ENCODE measurements at places on chromosomes 6 and 20.

DNA sequence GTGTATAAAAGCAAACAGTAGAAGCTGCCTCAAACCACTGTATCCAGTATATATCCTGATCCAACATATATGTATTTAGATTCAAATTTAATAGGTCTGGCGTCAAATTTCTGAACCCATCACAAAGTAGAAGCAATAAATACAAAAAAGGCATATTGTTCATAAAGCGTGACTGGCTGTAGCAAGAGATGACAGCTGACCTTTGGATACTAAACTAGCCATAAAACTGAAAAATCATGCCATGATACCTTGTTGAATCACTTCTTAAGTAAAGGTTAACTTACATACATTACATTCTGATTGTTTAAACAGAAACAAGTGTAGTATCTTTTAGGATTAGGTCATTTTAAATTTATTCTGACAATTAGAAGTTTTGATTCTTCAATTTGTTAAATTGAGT is 372.0 kb upstream of the FLRT3 start:
- DNase-seq: no peak

- DNase-seq: no peak
Observed at GRCh38 chr6:16238963-16239797, 793 bp downstream of the GMPR start.

DNA sequence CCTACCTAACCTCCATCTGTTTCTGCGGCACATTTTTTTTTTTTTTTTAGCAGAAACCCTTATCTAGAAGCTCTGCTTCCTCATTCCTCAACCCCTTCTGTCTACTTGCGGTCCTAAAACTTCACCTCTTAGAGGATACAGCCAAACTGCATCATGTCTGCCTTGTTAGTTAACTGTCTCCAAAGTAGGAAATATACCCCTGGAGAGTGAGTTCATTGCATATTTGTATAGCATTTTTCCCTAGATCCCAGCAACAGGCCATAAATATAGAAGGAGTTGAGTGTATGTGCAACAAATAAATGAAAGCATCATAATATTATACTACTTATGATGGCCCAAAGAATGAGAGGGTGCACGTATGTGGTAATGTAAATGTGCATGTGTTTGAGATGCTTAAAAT is 1288.6 kb upstream of the GJE1 start:
- DNase-seq: no peak

- DNase-seq: no peak
Observed at GRCh38 chr20:35988910-35989463, 20.6 kb downstream of the CNBD2 start.

DNA sequence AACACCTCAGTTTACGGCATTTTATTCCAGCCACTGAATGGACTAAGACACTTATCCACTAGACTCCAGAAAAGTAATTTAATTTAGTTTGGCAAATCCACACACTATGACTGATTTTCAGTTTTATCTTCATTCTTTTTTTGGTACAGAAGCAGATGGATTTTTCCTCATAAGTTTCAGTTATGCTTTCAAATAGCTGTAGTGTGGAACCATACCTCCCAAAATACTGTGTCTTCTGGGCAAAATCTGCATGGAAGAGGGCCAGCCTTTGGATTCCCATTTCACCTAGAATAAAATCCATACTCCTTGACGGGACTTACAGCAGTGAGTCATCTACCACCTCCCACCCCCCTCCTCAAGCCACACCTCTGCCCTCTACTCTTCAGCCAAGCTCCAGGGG is 43.0 kb downstream of the GSTA2 start:
- DNase-seq: no peak

- no peak for DNase-seq
Observed at GRCh38 chr6:36133148-36133547, 2.8 kb downstream of the MAPK13 start.

DNA sequence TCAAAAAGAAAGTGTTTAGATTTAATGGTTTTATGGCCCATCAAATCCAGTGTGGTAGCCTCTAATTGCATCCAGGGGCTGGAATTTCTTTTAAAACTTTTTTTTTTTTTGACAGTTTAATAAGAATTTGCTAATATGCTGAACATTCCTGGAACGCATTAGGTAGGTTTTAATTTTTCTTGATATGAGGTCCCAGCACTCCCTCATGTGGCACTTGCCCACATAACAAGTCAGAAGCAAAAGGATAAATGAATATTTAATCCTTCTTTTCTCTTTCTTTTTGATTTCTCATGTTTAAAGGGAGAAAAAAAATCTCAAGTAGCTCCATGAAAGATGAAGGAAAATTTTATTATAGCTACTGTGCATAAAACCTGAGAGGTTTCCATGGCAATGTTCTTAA is 13.5 kb downstream of the HAO1 start:
- peak; percentile 20 for DNase-seq

GRCh38 chr6:149032599-149033405 is 284.7 kb upstream of the TAB2 start:
- peak; percentile 53 for DNase-seq

DNA sequence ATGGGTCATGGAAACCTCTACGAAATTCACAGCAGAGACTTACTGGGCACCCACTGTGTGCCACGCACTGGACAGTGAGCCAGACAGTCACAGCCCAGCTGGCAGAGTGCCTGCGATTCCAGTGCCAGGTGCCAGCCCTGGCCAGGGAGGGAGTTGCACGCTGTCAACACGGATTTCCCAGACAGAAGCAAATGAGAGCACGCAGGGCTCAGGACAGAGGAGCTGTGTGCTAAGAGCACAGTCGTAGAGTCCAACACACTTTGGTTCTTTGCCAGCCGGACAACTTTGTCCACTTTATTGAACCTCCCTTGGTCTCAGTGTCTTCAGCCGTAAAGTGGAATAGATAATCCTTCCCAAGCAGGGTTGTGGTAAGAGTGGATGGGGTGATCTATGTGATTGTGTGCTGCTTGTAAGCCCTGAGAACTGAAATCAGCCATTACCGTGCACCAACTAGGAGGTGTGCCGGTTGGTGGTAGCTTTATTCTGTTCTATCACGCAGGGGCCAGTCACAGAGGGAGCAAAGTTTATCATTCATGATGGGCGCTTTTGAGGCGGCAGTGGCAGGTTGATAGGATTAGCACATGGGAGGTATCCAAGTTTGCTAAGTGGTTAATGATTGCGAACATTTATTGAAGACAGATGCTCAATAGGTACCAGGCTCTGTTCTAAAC is 40.6 kb downstream of the SIRPA start:
- no peak for DNase-seq

DNA sequence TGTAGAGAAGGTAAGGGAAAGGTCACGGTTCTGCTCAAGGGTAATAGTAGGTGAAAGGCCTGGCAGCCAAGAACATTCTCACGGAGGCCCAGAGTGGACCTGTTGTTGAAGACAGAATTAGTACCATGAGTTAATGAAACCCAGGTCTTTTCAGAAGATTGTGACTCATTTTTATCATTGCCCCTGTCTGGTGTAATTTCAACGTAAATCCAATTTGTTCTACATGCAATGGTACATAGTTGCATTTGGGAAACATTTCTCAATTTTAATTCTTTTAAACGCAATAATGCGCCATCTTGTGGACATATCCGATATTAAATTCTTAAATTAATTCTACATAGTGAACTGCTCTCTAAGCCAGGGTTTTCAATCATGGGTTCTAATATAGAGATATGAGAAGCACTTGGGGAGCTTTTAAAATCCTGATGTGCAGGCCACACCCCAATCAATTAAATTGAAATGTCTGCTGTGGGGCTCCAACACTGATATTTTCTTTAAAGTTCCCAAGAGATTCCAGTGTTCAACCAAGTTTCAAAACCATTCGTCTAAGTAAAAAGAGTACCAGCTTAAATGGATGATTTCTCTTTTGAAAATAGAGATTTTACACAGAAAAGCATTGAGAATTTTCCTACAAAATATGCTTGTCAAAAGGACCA is 257.4 kb downstream of the PLCB1 start:
- no peak for DNase-seq

- no peak for DNase-seq
Observed at GRCh38 chr6:35007016-35007415, 118.0 kb downstream of the ANKS1A start.

DNA sequence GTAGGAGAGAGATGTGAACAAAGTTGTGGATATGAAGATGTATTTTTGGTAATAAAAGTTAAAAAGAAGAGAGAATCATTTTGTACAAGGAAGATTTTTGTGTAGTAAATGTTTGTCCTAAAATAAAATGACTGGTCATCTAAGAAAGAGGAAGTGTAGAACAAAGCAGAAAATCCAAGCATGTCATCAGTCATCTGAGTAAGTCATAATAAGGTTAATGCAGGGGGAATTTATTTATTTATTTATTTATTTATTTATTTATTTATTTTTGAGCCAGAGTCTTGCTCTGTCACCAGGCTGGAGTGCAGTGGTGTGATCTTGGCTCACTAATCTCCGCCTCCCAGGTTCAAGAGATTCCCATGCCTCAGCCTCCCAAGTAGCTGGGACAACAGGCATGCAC is 15.7 kb upstream of the CGA start:
- no peak for DNase-seq

- peak; percentile 25 for DNase-seq
Observed at GRCh38 chr20:1391640-1392442, 1.0 kb downstream of the FKBP1A start.

DNA sequence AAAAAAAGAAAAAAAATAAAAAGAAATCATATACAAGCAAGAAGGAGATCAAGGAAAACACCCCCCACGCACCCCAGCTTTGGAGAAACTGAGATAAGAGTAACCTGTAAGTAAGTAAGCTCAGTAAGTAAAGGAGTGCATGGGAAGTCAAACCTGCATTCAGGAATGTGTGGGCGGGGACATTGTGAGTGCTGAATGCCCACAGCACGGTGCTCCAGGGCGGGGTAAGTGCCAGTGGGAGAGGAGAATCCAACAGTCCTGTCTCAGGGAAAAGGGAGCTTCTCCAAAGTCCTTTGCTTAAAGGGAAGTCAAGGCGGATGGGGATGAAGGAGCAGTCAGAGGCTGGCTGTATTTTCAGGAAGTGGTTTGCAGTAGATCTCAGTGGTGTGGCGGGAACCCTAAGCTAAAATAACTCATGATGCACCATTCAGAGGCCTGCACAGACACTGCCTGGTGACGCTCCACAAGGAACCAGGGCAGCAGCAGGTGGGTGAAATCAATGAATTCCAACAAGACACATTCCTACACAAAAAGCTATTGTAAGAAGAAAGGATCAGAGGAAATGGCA is 368.0 kb downstream of the QKI start:
- no peak for DNase-seq

DNA sequence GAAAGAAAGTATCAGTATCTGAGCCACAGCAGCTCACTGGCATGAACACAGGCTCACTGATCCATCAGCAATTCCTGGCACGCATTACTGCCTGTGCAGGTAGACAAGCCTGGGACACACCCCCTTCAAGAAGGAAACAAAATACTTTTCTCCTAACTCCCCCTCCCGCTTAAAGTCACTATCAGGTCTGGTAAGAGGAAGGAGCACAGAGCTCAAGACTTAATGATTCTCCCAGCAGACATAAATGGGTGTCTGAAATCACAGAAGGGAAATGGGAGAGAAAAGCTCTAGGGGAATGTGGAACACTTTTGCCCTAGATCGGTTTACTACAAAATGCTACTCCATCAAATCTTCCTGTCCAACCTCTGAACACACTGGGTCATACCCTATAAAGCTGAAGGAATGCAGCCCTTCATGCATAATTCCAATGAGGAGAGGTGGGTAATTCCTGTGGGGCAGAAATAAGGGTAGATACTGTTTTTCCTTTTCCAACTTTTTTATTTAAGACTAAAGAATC is at the start of gene ADGRF1:
Gene ADGRF1 (minus strand): TSS at position 58 of the 517 bp plus-strand sequence. CDS start 13,271 bp downstream, outside the sequence.
- no peak for DNase-seq

DNA sequence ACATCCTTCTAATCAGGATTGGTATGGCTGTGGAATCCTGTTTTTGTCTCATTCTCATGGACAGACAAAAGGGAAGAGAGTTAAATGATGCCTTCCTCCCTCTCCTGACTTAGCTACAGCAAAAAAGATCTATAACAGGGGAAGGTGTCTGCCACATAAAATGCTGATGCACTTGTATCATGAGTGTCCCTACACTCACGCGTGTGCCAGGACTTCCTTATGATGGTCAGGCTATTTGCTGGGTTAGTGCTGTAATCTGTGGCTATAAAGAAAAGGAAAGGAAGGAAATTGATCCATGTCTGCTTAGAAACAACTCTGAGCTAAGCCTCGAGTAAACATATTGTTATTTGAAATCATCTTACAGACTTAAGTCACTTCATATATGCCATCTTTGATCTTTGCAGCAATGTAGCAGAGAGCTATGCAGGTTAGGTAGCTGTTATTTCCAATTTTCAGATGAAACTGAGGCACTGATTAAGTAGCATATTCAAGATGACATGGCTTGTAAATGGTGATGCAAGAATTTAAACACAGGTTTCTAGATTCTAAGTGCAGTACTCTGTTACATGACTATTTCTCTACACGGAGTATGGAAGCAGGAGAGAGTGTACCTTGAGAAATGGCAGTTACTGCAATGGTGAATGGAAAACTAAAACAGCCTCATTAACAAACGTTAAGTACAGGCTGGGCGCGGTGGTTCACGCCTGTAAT is 8.4 kb upstream of the DHX35 start:
- no peak for DNase-seq

DNA sequence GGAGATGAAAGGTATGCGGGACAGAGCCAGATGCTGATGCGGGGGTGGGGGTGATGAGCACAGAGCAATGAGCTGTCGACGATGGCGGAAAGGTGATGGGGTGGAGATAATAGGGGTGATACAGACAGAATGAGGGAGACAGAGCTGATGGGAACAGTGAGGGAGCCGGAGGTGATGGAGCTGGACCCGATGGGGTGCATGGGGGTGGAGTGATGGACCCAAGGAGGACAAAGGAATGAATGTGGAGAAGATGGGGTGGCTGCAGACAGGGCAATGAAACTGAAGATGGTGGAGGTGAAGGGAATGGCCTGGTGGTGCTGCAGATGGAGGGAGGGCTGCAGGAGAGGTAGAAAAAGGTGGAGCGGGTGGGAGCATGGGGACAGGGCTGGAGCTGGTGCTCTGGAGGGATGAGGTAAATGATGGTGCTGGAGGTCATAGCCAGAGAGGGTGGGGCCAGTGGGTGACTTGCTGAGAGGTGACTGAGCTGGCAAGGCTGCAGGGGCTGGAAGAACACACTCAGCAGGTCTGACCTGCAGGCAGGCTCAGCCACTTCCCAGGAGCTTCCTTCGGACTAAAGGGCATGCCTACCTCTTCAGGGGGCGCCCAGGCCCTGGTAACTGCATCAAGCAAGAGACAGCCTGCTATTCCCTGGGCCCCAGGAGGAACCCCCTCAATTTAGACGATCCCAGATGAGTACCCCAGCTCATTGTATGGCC is 6.0 kb upstream of the FOXS1 start:
- DNase-seq: no peak

- no peak for DNase-seq
Observed at GRCh38 chr20:61161726-61162390, 90.2 kb upstream of the CDH4 start.

DNA sequence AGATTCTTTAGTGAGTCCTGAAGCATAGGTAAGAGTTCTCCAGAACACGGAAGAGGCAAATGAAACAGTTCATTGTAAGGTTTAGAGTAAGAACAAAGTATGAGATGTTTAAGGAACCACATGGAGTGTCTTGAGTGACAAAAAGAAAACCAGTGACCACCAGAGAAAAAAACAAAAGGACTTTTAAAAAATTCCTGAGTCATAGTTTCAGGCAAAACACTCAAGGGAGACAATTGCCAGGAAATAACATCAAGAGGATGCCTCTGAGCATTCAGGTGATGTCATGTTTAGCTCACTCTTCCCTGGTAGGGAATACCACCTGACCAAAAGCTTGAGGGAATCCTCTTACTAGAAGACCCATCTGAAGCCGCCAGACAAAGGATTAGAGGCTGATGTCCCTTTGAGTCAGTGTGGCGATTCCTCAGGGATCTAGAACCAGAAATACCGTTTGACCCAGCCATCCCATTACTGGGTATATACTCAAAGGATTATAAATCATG is 110.3 kb downstream of the COL19A1 start:
- no peak for DNase-seq
